ENCODE measurements at places on chromosomes 1 and 21. TPM values are rescaled to one million over a fixed set of nuclear protein-coding genes. Genes with fewer than 3 reads are reported as not detected.
A peak's percentile ranks its signal among the peaks of the same experiment; 100 is the strongest.

APOBEC4 gene
- total RNA-seq, result not detected

DNA sequence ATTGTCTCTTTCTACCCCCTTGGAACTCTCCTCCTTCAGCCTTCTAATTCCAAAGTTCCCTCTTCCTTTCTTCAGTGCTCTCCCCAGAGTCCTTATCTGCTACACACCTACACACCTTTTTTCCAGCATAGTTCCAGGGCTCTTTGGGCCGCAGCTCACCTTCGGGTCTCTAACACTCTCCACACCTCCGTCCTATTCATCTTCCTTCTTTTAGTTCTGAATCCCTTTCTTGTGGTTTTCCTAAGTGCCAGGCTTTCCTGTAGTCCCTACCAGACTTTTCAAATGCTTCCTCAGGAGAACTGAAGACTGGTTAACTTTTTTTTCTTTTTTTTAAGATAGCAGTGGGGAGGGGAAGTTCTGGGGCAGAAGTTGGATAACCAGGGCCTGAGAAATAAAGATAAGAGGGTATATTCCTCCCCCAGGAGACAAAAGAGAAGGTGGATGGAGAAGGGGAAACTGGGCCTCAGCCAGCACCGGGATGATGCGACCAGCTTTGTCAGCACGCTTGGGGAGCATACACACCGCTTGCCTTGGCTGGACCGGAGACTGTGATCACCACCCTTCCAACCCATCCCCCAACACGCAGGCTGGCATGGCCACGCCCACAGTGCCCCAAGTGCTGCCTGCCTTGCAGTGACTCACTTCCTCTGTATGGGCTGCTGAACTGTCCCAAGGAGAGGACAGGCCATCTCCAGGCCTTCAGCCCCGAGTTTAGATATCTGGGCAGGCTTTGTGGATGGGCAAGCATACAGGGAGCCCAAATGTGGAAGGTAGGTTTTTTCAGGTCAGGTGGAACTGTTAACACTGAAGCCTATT is 2.5 kb upstream of the CERS2 start:
- H3K36me3 ChIP-seq, result no peaks in the 10 kb centered on the region
- H3K4me1 ChIP-seq, result peaks cover 49% of the 10 kb centered on the region
- DNase-seq, result peak; percentile 9

MYBPH gene
- total RNA-seq, result not detected

TRIM45 gene
- 1.1 TPM for total RNA-seq

DNA sequence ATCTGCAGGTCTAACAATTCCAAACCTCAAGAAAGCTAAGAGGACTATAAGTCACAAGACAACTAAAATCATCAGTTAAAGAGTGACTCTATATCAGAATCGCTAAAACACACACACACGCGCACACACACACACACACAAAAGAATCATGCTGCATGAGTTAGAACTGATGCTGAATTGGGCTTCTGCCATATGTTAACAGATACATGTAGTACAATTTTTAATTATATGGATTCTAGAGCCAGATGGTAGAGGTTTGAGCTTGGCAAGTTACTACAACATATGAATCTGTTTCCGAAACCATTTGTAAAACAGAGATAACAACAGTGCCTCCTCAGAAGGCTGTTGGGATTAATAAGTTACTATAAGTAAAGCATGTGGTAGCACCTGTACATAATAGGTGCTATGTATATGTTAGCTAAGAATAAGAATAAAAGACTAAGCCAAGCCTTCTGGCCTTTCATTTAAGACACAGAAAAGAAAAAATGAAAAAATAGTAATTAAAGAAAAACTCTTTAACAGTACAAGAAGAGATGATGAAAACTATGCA is 17.9 kb downstream of the EPRS1 start:
- no peaks in the 10 kb centered on the region for H3K27me3 ChIP-seq
- H3K4me1 ChIP-seq, result peaks cover 12% of the 10 kb centered on the region
- no peak overlapping the region for H3K27ac ChIP-seq
- H3K4me3 ChIP-seq, result no peak overlapping the region
- H3K36me3 ChIP-seq, result peaks cover 43% of the 10 kb centered on the region

C1orf185 gene
- not detected for total RNA-seq

LAMB3 gene
- 18.3 TPM for total RNA-seq

DNA sequence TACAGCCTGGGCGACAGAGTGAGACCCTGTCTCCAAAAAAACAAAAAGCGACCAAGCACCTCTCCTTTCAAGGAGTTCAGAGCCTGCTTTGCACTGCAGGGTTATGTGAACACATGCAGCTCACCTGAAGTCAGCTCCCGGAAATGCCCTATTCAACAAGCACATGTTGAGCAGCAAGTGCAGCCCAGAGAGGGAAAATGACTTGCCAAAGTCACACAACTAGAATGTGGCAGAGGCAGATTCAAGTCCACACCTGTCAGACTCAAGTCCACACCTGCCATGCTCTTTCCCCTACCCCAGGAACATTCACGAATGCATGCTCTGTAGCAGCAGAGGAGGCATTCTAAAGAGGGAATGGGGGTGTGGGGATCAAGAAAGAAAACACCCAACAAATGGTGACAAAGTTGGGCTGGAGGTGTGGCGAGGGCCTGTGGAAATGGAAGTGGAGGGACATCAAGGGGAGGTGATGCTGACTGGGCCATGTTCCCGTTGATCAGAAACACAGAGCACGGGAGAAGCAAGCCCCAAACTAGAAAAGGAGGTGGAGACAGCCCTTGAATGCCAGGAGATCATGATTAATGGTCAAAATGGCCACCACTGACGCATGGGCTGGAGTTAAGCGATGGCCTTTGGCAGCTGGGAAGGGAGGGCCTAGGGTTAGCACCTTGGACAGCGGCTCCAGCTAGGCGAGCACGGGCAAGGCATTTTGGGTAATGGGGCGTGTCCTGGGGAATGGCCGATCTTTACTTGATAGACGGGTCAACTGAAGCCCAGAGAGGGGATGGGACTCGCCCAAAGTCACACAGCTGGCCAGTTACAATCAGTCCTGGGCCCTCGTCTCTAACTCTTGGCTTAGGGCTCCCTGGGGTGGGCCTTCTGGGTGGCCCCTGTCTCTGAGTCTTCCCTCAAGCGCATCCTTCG is 21.5 kb downstream of the RAP1GAP start:
- H3K36me3 ChIP-seq, result no peaks in the 10 kb centered on the region
- peaks cover 25% of the 10 kb centered on the region for H3K27me3 ChIP-seq
- no peak overlapping the region for H3K27ac ChIP-seq
- no peak overlapping the region for H3K4me3 ChIP-seq
- no peak for DNase-seq

GRCh38 chr1:119594376-119594775 is 53.7 kb downstream of the ZNF697 start:
- no peaks in the 10 kb centered on the region for H3K4me1 ChIP-seq
- H3K4me3 ChIP-seq, result no peak overlapping the region
- no peaks in the 10 kb centered on the region for H3K36me3 ChIP-seq
- H3K27ac ChIP-seq, result no peak overlapping the region

DNA sequence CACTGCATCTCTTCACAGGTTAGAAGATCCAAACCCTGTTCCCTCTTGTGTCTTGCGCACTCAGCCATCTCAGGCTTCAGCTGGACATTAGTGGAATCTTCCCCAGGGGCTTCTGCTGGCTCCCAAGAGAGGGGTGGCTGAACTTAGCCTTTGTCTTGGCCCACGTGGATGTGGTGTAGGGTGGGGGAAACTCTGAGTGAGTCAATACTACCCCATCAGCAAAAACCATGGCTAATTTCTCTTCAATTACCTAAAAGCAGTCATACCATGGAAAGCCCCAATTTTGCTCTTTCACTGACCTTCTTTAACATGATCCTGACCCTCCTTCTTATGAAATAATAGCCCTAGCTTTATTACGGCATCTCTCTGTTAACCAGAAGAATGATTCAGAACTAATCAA is 72.5 kb upstream of the RAB3GAP2 start:
- H3K27me3 ChIP-seq, result peaks cover 11% of the 10 kb centered on the region
- DNase-seq, result no peak
- no peak overlapping the region for H3K4me3 ChIP-seq

DNA sequence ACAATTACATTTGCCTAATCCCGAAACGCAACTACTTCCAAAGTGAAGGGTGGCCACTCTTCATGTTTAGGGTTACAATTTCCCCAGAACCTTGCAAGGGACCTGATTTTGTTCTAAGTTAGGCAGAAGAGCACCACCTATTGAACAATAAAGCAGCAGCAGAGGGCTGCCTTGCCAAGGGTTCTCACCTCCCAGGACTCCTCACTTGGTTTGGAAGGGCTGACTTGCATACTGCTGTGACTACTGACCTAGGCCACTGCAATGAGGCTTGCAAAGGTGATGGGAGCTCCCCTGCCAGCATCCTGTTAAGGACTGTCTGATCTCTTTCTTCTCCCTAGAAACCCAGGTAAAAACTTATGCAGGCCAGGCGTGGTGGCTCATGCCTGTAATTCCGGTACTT is 14.2 kb downstream of the MTOR start:
- no peak overlapping the region for H3K27ac ChIP-seq
- H3K4me1 ChIP-seq, result no peaks in the 10 kb centered on the region
- H3K4me3 ChIP-seq, result no peak overlapping the region
- no peaks in the 10 kb centered on the region for H3K27me3 ChIP-seq

- no peak overlapping the region for H3K27ac ChIP-seq
- H3K27me3 ChIP-seq, result no peaks in the 10 kb centered on the region
- H3K4me3 ChIP-seq, result no peak overlapping the region
- H3K4me1 ChIP-seq, result no peaks in the 10 kb centered on the region
Measured at GRCh38 chr1:7989762-7990428, 28.4 kb downstream of the PARK7 start.

DNA sequence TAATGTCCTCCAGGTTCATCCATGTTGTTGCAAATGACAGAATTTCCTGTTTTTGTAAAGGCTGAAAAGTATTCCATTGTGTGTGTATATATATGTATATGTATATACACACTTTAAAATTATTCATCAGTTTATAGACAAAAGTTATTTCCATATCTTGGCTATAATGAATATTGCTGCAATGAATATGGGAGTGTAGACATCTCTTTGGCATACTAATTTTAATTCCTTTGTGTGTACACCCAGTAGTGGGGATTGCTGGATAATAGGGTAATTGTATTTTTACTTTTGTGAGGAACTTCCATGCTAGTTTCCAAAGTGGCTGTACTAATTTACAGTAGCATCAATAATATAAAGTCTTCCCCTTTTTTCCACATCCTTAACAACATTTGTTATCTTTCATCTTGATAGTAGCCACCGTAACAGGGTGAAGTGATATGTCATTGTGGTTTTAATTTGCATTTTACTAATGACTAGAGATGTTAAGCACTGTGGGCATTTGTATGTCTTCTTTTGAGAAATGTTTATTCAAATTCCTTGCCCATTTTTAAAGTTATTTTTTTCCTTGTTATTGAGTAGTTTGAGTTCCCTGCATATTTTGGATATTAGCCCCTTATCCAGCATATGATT is 243.0 kb downstream of the PDE4B start:
- peaks cover 8% of the 10 kb centered on the region for H3K27me3 ChIP-seq
- no peak overlapping the region for H3K27ac ChIP-seq
- H3K4me1 ChIP-seq, result no peaks in the 10 kb centered on the region
- no peak for DNase-seq
- H3K4me3 ChIP-seq, result no peak overlapping the region
- no peaks in the 10 kb centered on the region for H3K36me3 ChIP-seq
